ENCODE measurements at places on chromosomes 2 and 18.

GRCh38 chr2:735670-736218, 58.5 kb upstream of the TMEM18 start:
- DNase-seq: no peak

DNA sequence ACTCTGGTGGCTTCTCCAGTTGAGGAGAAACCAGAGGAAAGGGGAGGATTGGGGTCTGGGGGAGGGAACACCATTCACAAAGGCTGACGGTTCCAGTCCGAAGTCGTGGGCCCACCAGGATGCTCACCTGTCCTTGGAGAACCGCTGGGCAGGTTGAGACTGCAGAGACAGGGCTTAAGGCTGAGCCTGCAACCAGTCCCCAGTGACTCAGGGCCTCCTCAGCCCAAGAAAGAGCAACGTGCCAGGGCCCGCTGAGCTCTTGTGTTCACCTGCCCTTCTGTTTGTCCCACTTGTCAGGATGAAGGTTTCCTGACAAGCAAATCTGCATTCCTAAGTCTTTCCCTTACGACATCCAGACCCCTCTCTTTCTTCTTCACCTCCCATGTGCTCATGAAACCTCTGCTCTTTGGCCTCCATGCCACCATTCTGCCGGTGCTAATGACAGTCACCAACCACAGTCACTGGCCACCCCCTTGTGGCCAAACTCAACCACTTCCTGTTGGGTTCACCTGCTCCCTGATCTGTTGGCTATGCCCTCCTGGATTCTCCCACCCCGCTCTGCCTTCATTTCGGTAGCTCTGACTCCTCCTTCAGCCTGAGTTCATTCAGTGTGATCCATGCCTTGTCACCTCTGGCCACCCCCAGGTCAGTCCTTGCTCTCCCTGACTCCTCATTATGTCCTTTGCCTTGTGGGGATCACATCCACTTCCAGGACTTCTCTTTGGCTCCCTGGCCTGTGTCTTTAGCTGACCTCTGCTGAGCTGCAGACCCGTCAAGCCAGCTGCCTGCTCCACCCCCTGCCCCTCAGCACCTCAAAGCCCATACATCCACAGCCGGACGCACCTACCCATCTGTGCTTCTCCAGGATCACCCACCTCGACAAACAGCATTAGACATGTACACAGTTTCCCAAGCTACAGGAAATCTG, 17.6 kb downstream of the EMX1 start:
- DNase-seq: no peak

DNA sequence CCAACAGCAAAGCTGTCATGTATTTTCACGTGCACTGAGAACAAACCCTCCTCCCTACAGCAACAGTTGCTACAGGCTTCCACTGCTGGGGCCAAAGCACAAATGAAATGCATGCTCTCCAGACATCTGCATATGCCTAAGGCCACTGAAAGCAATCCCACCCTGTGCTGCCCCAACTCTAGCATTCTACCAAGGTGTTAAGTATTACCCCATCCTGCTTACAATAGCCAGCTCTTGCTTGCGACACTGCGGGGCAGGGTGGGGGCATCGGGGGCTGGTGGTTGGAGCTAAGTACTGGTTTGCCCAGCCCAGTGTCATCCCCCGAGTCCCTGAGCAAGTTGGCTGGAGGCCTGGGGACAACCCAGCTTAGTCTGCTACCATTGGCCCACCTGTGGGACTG, 742.5 kb downstream of the TDRD15 start:
- no peak for DNase-seq

DNA sequence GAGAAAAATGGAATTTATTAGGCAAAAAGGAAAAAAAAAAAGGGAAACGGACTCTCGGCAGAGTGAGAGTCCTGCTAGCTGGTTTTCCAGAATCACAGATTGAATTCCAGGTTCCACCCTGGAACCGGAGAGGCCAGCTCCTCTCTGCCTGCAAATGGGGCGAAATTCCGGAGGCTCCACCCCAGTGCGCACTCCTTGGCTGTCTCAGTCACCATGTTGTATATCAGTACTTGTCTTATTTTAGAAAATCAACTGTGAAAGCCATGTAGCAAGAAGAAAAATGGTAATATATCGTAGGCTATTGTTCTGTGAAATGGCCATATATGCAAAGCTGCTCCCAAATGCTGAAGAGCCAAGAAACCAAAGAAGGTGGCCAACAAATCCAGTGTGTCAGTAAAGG, 49.4 kb downstream of the CYBRD1 start:
- DNase-seq: no peak

- DNase-seq: no peak
These were observed 19.4 kb downstream of the ELAC1 start for GRCh38 chr18:50987261-50987660.

Measured in T-helper 9 cell (primary cell).